Stimulated activated CD4-positive, alpha-beta T cell treated with anti-CD3 and anti-CD28 coated beads, Interleukin-4, amount 100 ng/mL, for 4 hours (primary cell): ENCODE measurements at places on chromosomes 13 and 19.

DNA sequence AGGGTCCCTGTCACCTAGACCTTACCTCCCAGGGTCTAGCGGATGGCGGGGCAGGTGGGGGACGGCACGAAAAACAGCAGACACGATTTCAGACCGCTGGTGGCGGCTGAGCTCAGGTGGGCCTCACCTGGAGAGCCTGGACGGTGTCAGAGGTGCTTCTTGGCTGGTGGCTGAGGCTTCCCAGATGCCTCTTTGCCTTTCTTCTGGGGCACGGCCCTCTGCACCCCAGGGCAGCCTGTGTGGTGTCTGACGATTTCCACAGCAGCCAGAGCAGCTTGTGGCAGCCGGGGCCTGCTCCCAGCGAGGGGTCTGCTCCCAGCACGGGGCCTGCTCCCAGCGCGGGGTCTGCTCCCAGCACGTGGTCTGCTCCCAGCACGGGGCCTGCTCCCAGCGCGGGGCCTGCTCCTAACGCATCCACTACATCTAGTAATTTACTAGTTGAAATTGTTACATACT lies 66.7 kb downstream of the ATP11A start:
- DNase-seq: no peak

GRCh38 chr19:31803835-31804446 lies 454.7 kb upstream of the TSHZ3 start:
- no peak for DNase-seq

DNA sequence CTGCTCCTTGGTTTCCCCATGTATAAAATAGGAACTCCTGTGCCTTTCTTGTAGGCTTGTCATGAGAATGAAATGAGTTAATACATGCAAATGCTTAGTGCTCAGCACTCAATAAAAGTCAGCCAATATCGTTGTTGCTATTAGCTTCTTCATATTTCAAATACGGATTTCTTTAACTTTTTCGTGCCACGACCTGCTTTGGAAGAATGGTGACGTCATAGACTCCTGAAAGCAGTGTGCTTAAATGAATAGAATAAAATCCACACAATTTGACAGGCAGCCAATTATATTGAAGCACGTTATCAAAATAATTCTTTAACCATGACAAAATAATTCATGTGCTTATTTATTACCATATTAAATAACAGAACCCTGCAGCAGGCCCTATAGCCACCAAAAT lies 26.6 kb upstream of the CDC16 start:
- no peak for DNase-seq

GRCh38 chr19:1592755-1593500 lies at the start of gene MBD3:
TSS of gene MBD3 (minus strand) at chr19:1592865. CDS start at chr19:1592631, 234 bp downstream.
- peak; percentile 88 for DNase-seq

GRCh38 chr19:795691-796581 lies 1.3 kb upstream of the PTBP1 start:
- DNase-seq: no peak

DNA sequence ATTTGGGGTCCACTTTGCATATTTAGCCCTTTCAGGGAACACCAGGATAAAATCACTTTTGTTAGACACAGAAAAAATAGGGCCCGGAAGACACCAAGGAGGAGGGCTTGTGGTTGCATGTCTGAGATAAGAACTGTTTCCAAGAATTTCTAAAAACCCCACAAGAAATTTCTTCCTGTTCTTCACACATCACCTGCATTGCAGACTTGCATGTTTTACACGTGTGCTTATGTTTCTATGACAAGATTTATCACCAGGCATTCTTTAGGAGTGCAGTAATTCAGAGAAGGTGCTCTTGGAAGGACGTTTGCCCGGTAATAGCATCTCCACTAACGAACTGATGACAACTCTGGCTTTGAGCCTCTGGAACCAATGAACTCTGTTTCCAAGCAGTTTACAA lies 7.1 kb upstream of the ACTL9 start:
- DNase-seq: no peak

GRCh38 chr13:113275387-113275786 lies 21.7 kb upstream of the LAMP1 start:
- DNase-seq: peak; percentile 15

DNA sequence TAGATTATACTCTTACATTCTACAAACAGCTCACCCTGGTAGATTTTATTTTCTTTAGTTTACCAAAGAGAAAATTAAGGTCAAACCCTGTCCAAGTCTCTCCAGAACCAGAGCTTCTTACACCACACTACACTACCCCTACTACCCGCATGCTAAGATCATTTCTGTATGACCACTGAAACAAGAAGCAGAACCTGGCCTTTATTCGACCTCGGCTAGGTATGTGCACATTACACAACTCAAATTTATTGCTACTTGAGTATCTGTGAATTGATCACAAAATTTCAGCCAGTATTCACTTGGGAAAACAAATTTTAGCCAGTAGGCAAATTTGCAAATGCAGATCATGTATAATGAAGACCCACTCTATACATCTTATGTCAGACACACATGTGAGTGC lies 2437.0 kb downstream of the PCDH9 start:
- DNase-seq: no peak

DNA sequence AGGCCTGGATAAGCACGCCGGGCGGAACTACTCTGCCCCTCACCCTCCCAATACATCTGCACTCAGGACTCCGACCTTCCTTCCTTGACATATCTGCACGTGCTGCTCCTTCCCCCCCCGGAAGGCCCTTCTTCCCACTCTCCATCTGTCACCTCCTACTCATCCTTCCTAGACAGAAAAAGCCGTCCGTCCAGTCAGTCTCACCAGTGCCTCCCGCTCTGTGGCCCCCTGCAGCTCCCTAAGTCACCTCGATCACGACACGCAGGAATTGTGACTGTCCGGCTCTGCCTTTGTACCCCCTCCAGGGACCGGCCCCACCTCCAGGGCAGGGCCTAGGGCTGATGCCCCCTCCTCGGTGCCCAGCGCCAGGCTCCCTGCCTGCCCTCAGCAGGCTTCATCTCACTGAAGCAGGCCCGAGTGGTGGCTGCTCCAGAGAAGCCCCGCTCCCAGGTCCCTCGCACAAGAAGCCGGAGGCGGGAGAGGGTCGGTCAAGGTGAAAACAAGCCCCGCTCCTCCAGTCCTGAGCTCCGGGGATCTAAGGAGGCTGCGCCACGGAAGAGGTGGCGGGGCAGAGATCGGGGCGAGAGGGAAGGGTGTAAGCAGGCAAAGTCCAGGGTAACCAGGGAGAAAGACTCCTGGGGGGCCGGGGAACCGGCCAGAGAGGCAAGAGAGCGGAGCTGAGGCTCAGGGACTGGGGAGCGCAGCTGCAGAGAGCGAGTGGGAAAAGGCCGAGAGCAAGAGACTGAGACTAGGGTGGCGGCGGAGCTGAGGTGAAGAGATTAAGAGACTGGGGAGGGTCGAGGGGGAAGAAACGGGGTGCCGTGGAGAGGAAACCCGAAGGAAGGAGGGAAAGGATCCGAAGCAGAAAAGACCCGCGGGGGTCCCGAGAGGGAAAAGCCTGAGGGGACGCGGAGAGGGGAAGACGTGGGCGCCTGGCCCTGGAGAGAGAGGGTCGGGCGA lies 1.1 kb downstream of the PPP6R1 start:
- DNase-seq: peak; percentile 22
